ENCODE measurements at places on chromosomes 16 and 17. TPM values are rescaled to one million over a fixed set of nuclear protein-coding genes. Genes with fewer than 3 reads are reported as not detected.

The TRIM65 gene
- total RNA-seq: 32.9 TPM

The ODAD4 gene
- total RNA-seq: 12.5 TPM

The KIF1C gene
- 48.0 TPM for total RNA-seq

The MT1A gene
- 36.2 TPM for total RNA-seq

The SEZ6L2 gene
- 6.4 TPM for total RNA-seq
